ENCODE measurements at places on chromosomes 7 and 10. TPM values are rescaled to one million over a fixed set of nuclear protein-coding genes. Genes with fewer than 3 reads are reported as not detected.
A peak's percentile ranks its signal among the peaks of the same experiment; 100 is the strongest.

DNA sequence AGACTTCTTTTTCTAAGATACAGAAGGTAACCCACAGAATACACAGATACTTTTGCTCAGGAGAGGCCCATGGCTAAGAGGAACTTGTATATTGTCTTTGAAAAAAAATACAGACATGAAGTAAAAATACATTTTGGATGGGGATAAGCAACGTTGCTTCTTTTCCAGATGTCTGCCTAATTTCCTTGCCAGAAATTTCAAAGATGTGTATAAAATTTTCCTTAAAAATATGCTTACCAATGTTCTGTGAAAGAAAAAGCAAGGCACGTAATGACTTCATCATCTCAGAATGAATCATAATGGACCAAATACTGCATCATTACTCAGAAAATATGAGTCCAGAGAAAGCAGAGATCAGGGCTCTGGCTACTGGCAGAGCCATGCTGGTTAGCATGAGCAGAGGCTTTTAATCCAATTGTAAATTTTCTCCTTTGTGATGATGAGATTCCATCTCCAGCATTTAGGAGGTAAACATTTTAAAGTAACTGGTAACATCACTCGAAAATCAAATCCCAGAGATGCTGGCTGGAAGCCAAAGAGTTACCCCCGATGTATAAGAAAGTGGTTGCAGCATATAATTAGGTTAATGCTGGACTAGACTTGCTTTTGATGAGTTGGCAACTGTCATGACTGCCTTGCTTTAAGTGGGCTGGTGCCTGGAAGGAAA is 272.5 kb downstream of the SEMA3A start:
- DNase-seq: no peak

DNA sequence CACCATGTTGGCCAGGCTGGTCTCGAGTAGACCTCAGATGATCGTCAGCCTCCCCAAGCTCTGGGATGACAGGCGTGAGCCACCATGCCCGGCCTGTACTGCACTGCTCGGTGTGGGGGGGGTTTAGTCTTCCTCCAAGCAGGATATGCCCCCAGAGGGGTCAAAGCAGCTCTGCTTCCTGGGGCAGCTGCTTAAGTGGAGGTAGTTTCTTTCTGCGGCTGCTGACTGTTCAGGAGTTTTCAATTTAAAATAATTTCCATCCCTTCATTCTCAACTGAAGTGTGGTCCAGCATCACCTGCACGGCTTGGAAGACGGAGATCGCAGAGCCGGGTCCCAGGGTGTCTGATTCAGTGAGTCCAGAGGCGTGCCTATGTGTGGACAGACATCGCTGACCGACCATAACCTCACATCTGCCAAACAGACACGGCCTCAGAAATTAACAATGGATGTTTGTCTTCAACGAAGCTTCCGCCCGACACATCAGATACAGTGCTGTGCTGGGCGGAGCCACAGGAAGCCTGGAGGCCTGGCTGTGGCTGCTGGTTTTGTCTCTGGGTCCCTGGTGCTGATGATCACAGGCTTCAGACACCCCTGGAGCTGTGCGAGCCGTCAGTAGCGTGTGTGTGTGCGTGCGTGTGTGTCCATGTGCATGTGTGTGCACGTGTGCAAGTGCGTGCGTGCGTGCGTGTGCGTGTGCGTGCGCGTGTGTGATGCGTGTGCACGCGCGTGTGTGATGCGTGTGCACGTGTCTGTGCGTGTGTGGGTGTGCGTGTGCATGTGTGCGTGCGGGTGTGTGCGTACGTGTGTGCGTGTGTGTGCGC is 226.5 kb upstream of the PITRM1 start:
- DNase-seq: no peak

GRCh38 chr10:125103466-125103865 is 56.9 kb downstream of the CTBP2 start:
- DNase-seq: no peak

- DNase-seq: no peak
Measured at GRCh38 chr10:117262291-117262902, 21.5 kb downstream of the SLC18A2 start.

GRCh38 chr7:41832941-41833340 is 130.1 kb upstream of the INHBA start:
- no peak for DNase-seq

DNA sequence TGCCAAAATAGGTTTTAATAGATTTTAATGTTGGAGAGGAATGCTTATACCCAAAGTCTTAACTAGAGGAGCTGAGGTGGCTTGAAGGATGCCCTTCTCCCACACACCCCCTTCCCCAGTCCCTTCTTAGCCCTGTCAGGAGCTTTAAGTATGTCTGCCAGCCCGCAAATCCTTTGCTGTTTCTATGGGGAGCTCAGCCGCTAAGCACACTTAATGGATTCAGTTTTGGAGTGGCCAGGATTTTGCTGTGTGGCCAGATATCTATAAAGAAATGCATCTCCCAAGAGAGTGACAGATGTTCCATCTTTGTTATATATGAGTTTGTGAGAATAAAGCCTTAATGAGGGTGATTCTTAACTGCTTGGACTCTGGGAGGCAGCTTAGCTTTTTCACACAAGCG is 152.9 kb upstream of the ZNF32 start:
- no peak for DNase-seq

DNA sequence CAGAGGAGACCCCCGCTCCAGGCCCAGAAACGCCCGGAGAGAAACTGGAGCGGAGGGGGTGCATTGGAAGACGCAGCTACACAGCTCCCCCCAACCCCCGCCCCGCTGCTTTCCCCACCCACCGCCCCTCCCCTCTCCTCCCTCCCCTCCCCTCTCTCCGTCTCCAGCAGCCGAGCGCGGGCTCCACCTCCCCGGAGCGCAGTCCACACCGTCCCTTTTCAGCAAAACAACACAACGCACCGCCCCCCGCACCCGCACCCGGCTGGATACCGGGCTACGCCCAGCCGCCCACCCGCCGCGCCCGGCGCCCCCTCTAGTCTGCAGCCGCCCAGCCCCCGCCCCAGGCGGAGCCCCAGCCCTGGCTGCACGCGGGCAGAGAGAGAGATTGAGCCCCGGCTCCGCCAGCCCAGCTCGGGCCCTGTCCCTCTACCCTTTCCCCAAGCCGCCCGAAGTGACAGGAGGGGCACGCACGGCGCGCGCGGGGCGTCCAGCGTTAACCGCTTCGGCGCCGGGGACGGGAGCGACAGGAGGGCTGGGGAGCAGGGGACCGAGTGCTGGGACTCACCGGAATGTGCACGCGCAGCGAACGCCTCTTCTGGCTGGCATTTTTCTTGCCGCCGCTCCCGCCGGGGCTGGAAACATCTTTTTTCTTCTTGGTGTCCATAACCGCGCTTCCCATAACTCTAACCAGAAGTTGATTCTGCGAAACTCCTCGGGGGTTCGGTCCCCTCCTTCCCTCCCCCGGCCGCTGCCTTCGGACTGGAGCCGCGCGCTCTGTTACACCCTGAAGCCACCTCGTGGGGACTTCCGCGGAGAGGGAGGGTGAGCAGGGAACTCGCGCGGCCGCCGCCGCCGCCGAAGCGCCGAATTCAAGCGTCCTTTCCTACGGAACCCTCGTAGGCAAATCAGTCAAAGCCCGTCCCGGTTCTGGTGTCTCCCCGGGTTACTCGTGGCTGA is 695 bp downstream of the PRKAG2 start:
- DNase-seq: peak; percentile 66

GRCh38 chr7:100469227-100470044 is 5.4 kb upstream of the SPACDR start:
- peak; percentile 86 for DNase-seq

DNA sequence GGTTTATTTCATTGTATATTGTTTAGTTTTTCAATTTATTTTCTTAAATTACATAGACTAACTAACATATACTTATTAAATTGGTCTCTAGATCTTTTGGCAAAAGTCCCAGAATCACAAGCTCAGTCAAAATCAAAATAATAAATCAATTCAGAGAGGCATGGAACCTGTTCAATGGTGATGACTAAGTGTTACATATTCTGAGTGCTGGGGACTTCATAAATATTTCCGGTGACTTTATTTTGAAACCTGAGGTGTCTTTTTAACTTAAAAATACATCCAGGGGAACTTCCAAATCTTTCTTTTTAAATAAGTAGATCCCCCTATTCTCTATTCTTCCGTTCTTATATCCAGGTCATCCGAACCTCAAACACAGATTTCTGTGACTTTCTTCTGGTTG is 89.6 kb upstream of the ZNF804B start:
- DNase-seq: no peak

- DNase-seq: no peak
Measured at GRCh38 chr10:114513381-114513792, 109.1 kb upstream of the AFAP1L2 start.

GRCh38 chr7:147999962-148000361 is 590.6 kb upstream of the C7orf33 start:
- DNase-seq: no peak

- no peak for DNase-seq
Measured at GRCh38 chr7:34038816-34039470, 133.6 kb downstream of the BMPER start.

GRCh38 chr10:59289853-59290252 is 72.5 kb downstream of the FAM13C start:
- DNase-seq: no peak

GRCh38 chr7:105297985-105298384 is 90.7 kb downstream of the SRPK2 start:
- no peak for DNase-seq

DNA sequence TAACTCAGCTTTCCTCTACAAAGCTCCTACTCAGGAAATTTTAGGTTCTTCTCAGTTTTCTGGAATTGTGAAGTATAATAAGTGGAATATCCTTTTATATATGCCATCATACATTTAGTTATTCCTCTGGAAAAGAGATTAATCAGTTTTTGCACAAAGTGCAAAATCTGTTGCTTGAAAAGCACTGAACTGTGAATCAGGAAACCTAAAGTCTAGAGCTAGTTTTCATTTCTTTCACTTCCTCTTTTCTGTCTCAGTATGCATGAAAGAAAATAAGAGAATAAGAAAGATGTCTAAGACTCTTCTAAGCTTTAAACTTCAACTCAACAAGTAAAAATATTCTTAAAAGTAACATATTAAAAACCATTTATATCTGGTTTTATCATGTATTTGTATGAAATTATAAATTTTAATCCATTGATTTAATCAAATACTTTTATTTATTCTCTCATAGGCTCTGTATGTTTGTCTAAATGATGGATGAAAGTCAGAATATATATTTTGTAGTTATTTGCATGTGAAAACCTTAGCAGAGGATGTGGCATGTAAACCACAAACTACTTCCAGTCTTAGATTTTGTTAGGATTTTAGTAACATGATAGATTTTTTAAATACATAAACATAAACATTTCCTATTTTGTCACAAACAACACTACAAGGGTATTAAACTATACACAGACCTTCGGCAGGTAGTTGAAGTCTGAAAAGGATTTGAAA is 1073.0 kb downstream of the XPNPEP1 start:
- DNase-seq: no peak

DNA sequence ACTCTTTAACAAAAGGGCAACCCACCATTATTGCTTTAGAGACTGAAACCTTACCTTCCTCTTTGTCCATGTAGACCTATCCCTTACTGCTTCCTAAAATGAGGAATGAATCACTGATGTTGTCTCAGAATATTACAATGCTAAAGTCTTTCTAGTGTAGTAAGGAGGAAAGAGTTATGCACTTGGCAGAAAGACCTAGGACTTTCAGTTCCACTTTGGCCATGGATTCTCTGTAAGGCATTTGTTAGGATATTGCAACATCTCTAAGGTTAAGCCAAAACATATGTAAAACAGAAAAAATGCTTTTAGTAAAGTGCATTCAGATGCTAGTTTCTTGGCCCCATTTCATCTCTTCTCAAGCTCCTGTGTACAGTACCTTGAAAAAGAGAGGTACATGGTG is 230.9 kb downstream of the PARD3 start:
- DNase-seq: no peak

DNA sequence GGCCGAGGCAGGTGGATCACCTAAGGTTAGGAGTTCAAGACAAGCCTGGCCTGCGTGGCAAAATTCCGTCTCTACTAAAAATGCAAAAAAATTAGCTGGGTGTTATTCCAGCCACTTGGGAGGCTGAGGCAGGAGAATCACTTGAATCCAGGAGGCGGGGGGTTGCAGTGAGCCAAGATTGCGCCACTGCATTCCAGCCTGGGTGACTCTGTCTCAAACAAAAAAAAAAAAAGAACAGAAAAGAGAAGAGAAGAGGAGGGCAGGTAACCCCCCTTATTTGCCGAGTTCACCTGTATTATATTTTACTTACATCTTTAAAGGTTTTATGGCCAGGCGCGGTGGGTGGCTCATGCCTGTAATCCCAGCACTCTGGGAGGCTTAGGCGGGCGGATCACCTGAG is 91.7 kb downstream of the RNF216 start:
- DNase-seq: no peak

GRCh38 chr7:142808802-142809583 is 38.2 kb downstream of the PRSS2 start:
- DNase-seq: peak; percentile 93

GRCh38 chr10:110006358-110007160 is 1.2 kb upstream of the ADD3 start:
- peak; percentile 26 for DNase-seq

GRCh38 chr7:50304911-50305582 is 531 bp downstream of the IKZF1 start:
- peak; percentile 63 for DNase-seq

DNA sequence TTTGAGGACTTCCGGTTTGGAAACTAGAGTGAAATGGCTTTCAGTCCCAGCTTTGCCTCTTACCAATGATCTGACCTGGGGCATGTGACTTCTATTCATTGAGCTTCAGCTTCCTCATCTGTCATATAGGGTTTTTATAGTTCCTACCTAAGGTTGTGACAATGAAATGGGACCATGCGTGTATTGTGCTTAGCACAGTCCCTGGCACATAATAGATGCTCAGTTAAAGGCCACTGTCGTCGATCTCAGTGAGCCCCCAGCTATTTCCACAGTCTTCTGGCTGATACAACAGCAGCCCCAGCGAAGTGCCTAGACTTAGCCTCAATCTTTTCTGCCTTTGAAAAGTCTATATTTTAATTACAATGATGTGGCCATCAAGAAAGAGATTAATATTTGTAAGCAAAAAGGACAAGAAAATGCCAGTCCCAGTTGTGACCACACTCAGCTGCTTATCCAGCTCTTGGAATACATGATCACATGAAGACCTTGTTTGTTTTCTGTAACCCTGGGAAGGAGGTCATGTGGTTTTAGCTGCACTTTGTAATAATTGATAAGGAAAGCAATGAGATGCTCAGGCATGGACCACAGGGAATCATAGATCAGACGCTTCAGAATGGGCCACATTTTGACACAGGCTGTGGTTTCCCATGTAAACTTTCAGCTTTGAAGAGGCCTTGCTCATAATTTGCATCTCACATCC is 44.6 kb downstream of the VWA2 start:
- DNase-seq: no peak

- DNase-seq: no peak
Measured at GRCh38 chr7:126840869-126841268, 411.9 kb downstream of the GRM8 start.

The SPDYE16 gene
- total RNA-seq: not detected

The CRHR2 gene
- total RNA-seq: not detected

The OR2A12 gene
- total RNA-seq: not detected

The UTF1 gene
- not detected for total RNA-seq

The TSPAN33 gene
- total RNA-seq: 6.2 TPM

The TEX36 gene
- total RNA-seq: not detected

The NANOS1 gene
- 0.11 TPM for total RNA-seq

The ENTPD1 gene
- total RNA-seq: 0.57 TPM

The ATG9B gene
- total RNA-seq: 6.7 TPM

The CTTNBP2 gene
- 0.05 TPM for total RNA-seq

The STRIP2 gene
- 64.1 TPM for total RNA-seq

The FFAR4 gene
- total RNA-seq: not detected

The C7orf33 gene
- not detected for total RNA-seq
